Epithelial cell of esophagus (primary cell): ENCODE measurements at places on chromosomes 12 and 14.

DNA sequence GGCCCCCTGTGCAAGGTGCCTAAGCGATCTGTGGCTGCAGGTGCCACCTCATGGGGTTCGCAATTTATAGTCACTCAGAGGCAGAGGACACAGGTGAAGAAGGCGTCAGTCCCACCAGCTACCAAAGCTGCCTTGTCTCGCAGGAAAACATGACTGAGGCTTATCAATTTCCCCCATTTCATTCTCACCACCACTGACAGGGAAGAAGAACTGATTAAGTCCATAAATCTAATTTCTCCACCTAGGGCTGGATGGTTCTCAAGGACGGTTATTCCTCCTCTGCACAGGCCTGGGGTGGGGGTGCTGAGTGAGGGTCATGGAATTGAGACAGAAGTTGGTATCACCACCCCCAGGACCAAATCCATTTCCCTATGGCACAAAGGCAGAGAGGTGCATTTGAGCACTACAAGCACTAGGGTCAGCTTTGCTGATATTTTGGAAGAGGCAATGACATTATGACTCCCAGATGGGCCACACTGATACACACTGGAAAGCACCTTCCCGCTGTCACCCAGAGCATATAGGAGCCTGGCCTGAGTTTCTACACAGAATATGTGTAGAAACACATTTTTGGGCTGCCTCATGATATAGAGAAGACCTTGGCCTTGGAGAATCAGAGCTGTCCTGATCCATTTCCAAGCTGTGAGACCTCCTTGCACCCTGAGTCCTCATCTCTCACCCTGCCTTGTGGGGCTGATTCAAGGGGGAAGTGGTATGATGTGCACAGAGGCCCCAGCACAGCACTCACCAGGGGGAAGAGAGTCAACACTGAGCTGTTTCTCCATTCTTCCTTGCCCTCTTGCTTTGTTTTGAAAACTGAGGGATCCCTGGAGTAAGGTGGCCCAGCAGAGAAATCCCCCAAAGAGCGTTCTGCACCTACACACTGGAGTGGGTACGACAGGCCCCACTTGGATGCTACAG, 59.4 kb downstream of the PITPNM2 start:
- DNase-seq, result no peak

- no peak for DNase-seq
Observed at GRCh38 chr12:95164656-95165055, 52.6 kb downstream of the FGD6 start.

- DNase-seq, result peak; percentile 66
Observed at GRCh38 chr12:96036765-96037455, 1.5 kb upstream of the LTA4H start.

- DNase-seq, result no peak
Observed at GRCh38 chr12:563787-564298, 99.4 kb downstream of the NINJ2 start.

DNA sequence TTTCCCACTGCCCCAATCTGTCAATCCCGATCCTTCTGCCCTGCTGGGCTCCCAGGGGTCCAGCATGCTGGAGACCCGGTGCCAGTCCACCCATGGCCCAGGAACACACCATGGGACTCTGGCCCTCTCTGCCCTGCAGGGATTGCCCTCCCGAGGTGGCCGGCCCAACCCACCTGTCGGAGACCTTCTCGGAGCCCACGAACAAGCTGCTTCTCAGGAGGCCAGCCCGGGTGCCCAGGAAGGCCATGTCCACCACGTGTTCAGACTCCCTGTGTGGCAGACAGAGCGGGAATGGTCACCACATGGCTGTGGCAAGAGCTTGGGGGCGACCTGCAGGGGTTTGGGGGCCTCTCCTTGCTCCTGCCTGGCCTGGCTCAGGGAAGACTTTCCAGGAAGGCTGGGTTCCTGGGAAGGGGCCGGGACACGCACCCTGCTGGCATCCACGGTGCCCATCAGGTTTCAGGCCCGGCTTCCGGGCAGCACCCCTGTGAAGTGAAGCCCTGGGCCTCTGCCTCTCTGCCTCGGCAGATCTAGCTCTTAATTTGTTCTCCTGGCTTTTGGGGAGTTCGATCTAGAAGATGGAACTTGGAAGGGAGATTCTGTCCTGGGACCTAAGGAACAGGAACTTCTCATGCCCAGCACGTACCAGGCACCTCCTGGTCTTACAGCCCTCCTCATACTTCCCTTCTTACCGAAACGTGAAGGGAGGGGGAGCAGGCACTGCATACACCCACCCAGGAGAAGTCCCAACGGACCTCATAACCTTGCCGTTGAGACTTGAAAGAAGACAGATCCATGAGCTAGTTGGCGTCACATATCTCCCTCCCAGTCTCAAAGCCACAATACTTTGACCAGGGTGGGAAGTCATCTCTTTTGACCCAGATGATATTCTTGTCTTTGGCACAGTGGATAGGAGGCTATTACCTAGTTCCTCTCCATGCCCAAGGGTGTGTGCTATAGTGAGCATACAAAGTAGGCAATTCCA, 26.3 kb downstream of the LRTM2 start:
- DNase-seq, result no peak

- peak; percentile 27 for DNase-seq
Observed at GRCh38 chr14:88248606-88249005, 74.5 kb downstream of the KCNK10 start.

GRCh38 chr14:69682621-69683263, 71.3 kb downstream of the SUSD6 start:
- peak; percentile 67 for DNase-seq

- DNase-seq, result peak; percentile 42
Observed at GRCh38 chr12:110307372-110307771, 26.3 kb downstream of the ATP2A2 start.

GRCh38 chr14:88866305-88866704, 41.9 kb downstream of the TTC8 start:
- DNase-seq, result peak; percentile 4

DNA sequence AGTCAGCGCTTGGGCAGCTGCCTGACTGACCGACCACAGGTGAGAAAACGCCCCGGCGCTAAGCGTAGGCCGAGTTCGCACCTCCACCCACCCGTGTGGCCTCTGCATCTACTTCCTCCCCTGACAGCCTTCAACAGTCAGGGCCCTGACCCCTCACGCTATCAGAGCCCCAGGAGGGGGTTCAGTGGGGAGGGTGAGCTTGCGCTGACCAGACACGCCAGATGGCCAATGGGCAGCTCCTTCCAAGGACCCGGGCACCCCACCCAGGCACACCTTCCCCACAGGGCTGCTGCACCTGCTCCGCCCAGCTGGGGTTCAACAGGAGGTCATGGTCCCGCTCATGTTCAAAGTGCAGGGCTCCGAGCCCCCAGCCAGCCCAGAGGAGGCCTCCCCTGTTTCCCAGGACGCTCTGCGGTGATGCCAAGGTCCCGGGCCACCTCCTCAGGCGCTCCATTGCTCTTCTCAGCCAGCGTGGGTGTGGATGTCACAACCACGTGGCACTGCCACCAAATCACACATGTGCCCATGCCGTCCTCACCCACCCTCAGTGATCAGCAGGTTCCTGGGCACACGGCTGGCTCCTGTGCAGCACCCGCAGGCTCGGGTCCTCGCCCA, 48.7 kb upstream of the BCL11B start:
- no peak for DNase-seq

DNA sequence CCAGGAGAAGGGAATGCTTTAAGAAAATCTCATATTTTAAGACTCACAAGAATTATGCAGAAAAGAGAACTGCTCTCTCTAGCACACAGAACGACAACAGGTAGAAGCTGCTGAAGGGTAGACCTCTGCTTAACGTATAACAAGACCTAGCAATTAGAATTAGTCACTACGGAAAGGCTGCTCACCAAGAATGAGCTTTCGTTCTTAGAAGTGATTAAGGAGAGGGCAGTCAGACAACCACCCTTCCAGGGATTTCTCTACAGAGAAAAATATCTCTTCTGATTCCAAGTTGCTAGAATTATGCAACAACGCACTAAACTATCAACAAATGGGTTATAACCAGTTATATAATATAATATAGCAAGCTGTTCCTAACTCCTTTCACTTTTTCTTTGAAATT, 18.6 kb downstream of the LRIG3 start:
- DNase-seq, result no peak

GRCh38 chr12:45226021-45226420, 10.1 kb downstream of the ANO6 start:
- no peak for DNase-seq

- DNase-seq, result no peak
Observed at GRCh38 chr12:2415568-2415944, 362.8 kb downstream of the CACNA1C start.

GRCh38 chr12:100123316-100124095, 19.2 kb downstream of the BLTP3B start:
- DNase-seq, result no peak

- no peak for DNase-seq
Observed at GRCh38 chr12:6612652-6613014, 5.5 kb upstream of the CHD4 start.

DNA sequence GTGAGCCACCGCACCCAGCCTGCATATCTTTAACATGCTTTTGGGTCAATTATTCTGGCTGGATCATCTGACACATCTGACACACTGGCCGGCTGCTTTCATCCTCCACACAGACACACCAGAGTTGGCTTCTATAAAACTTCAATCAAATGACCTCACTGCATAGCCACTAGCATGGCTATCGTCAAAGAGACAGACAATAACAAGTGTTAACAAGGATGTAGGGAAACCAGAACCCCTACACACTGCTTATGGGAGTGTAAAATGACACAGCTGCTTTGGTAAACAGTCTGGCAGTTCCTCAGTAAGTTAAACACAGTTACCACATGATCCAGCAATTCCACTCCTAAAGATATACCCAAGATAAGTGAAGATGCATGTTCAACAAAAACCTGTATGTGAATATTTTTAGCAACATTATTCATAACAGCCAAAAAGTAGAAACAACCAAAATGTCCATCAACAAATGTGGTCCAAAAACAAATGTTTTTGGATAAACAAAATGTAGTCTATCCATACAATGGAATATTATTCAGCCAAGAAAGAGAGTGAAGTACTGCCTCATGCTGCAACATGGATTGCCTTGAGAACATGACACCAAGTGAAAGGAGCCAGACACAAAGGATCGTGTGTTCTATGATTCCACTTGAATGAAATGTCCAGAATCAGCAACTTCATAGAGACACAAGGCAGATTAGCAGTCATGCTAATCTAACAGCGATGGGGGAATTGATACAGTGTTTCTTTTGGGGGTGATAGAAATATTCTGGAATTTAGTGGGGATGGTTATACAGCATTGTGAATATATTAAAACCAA, 10.1 kb downstream of the KDM2B start:
- no peak for DNase-seq

- DNase-seq, result no peak
Observed at GRCh38 chr12:119819322-119819721, 57.8 kb downstream of the CIT start.

DNA sequence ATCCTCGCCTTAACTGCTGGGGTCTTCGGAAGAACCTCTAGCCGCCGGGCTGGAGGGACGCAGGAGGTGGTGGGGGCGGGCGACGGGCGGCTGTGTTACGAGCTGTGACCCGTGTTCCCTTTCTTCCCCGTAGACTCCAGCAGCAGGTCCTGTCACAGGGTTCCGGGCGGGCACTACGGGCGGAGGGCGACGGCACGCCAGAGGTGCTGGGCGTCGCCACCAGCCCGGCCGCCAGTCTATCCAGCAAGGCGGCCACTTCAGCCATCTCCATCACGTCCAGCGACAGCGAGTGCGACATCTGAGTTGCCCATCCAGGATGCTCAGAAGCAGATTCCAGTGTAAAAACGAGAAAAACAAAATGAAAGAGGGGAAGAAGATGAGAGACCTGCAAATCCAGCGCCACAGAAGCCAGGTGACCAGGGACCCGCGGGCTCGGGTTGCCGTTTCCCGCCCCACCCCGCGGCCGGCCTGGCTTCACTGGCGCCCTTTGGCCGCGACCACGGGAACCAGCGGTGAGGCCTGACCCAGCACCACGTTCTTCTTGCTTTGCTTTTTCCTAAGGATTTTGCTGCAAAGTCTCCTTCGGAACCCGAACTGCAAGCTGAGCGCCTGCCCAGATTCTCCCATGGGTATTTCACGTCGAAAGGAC, 2.1 kb downstream of the SIX6 start:
- DNase-seq, result no peak

- peak; percentile 75 for DNase-seq
Observed at GRCh38 chr12:46442738-46443137, 70.2 kb upstream of the SLC38A2 start.

DNA sequence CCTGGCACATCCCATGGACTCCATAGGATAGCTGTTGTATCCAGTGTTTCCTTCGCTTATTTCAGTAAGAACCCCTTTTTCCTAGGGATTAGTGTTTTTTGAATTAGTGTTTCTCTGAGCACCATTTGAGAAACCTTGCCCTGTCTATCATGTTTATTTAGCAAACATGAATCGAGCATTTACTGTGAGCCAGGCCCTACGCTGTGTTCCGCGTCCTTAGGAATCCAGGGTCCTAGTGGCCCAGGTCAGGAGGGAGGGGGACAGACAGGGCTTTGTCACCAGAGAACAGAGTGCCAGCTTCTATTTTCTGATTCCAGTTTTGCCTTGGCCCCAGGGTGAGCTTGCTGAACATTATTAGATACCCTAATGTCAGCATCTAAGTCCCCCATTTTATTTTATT, 2.5 kb downstream of the TEAD4 start:
- no peak for DNase-seq

- DNase-seq, result no peak
Observed at GRCh38 chr14:26276757-26277156, 321.1 kb downstream of the NOVA1 start.
